ENCODE measurements at places on chromosomes 3 and 15.

GRCh38 chr3:38507120-38507519 lies 11.0 kb downstream of the EXOG start:
- DNase-seq: no peak

- DNase-seq: no peak
Measured at GRCh38 chr3:171875923-171876412, 32.8 kb downstream of the TMEM212 start.

DNA sequence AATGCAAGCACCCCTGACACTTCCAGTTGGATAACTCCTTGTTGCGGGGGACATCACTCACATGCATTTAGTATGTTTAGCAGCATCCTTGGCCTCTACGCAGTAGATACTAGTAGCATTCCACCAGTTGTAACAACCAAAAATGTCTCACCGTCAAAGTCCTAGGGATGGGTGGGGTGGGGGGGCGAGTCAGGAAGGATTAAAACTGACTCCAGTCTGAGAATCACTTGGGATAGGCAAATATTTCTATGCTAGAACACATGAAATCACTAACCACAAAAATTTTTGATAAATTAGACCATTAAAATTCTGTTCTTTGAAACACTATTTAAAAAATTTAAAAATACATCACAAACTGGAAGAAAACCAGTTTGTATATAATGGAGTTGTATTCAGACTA lies 18.0 kb downstream of the ICE2 start:
- DNase-seq: no peak

GRCh38 chr15:52252781-52253180 lies 42.8 kb downstream of the MYO5C start:
- no peak for DNase-seq

- no peak for DNase-seq
Measured at GRCh38 chr3:189038773-189039745, 132.7 kb upstream of the TPRG1 start.

DNA sequence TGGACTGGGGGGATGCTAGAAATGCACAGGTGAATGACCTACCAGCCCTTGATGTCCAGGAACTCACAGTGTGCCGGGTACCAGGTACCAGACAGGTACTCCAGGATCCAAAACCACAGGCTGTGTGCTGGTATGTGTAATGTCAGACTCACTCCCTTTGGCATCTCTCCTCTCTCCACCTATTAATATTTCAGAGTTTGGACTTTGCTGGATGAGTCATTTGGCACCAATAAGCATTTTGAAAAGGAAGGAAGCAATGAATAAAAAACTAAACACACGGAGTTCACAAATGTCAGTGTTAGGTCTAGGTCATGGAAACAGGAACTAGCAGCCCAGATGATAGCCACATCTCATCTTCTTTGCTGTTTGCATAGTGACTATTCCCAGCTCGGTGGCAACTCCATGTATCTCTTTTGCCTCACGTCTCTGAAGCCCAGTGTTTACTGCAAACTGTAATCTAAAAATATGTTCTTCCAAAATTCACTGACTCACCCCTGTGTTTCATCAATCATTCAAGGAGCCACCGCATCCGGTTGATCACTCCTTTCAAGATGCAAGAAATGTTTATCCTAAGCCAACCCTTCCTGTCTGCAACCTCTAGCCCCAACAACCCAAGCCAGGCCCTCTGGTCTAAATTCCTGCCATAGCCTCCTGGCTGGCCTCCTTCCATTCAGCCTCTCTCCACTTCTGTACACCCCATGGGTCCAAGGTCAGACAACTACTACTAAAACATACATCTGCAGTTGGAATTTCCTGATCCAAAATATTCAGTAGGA lies 8.4 kb downstream of the ITGB5 start:
- DNase-seq: no peak

DNA sequence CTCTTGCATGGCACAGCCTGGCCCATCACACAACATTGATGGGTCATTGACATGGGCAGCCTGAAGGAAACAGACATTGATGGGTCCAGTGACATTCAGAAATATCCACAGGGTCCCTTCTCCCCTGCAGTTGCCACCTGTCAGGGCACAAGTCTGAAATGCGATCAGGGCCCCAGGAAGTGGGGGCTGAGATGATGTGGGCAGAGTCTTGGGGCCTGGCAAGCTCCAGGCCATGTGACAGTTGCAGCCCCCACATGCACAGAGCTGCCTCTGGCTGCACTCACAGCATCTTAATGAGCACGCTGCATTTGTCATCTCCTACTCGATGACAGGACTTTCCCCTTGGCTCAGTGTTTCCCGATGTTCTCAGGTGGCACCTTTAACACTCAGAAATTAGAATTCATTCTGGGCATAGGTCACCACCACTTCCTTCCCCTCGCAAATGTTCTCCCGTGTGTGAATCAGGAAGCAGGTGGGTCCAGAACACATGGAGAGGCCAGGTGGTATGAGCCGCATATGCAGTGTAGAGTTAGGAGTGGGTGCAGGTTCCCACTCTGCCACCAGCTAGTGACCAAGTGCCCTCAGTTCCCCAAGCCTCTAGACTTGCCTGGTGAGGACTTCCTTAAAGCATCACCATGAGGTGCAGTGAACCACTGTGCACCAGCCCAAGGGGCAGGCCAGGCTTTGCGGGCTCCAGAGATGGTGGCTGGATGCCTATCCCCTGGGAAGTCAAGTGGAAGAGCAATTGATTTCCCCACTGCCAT lies 1.6 kb upstream of the TXNRD3 start:
- no peak for DNase-seq

DNA sequence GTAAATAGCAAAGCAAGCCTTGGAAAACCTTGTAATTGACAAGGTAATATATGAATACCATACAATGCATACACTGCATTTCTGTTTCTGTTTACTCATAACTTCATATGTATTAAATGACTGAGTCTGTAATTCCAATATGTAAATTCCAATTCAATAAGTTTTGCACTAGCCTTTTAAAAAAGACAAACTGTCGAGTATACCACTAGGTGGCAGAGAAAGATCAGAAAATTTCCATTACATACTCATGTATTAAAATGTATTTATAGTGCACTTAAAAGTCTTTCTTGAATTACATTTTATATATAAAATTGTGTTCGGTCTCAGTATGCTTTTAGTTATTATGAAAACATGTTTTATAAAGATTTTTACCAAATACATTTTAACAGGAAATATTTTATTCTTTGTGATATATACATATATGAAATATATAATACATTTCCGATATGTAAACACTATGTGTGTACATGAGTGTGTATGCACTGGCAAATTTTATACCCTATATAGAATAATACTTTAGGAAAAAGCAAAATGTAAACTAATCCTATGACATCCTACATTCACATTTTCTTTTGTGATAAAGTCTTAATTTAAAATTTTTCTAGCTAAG lies 216.8 kb downstream of the VGLL3 start:
- DNase-seq: no peak

- DNase-seq: no peak
Measured at GRCh38 chr3:147360051-147360439, 46.3 kb downstream of the ZIC4 start.

GRCh38 chr15:34055868-34056595 lies 17.0 kb upstream of the AVEN start:
- no peak for DNase-seq

GRCh38 chr3:60094392-60094947 lies 1044.6 kb upstream of the CFAP20DC start:
- DNase-seq: no peak

GRCh38 chr3:179512378-179512777 lies 50.3 kb upstream of the ACTL6A start:
- DNase-seq: no peak

DNA sequence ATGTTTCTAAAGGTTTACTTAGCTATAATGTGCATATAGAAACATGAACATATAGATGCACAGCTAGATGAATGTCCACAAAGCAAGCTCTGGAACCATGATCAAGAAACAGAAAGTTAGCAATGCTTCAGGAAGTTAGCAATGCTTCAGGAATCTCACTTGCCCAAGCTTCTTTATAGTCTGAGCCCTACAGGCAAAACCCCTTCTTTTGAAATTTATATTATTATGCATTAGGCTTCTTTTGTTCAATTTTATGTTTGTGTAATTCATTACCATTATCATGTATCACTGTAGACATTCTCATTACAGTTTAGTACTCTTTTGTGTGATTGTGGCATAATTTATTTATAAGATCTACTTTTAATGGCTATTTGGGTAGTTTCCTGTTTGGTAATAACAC lies 286.4 kb upstream of the BCHE start:
- no peak for DNase-seq

DNA sequence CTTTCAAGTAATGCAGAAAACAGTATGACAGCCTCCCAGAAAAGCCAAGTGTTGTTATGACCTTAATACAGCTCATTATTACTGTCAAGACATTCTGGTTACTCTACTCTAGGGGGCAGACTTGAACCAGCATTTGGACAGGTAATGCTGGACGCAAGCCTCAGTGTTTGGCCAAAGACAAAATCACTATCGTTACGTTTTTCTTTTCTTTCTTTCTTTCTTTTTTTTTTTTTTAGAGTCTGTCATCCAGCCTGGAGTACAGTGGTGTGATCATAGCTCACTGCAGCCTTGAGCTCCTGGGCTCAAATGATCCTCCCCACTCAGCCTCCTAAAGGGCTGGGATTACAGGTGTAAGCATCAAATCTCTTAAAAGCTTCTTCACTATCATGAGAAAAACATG lies 29.4 kb upstream of the TMEM45A start:
- DNase-seq: no peak

Data from stimulated activated CD8-positive, alpha-beta memory T cell treated with anti-CD3 and anti-CD28 coated beads, Interleukin-4, amount 100 ng/mL, for 1 hour (primary cell).